Activated CD4-positive, alpha-beta memory T cell treated with anti-CD3 and anti-CD28 coated beads for 36 hours (primary cell): ENCODE measurements at places on chromosomes 1 and 21.

DNA sequence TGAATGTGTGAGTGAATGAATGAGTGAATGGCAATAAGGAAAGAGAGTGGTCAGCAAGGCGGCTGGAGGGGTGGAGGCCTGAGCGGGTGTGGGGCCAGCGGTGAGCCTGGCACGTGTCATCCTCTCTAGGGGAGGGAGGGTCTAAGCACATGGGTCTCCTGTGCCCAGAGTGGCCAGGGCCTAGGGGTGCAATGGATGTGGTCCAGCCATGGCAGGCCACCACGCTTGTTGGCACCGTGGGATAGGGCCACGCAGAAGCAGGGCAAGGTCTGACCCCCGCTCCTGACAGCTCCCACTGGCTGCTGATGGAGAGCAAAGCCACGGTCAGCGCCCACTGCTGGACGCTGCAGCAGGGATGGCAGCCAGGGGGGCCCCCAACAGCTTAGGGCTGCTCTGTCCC is 19.5 kb upstream of the SPSB1 start:
- no peak for DNase-seq

DNA sequence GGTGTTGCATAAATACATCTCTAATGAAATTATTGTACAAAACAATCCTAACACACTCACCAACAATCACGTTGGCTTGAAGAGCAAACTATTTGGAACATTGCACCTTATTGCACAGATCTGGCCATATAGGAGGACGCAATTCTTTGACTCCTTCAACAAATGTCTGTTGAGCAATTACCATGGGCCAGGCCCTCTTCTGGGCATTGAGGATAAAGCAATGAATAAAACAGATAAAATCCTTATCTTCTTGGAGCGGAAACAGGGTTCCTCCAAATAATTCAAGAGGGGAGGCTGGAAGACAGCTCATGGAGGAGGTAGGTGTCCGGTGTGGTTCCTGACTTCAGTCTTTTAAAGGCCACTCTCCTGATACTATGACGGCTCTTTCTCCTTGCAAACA is 43.3 kb downstream of the PAX7 start:
- DNase-seq, result no peak

GRCh38 chr1:111732718-111733117 is 6.5 kb downstream of the INKA2 start:
- DNase-seq, result no peak

- no peak for DNase-seq
These were observed 685.9 kb downstream of the MATN1 start for GRCh38 chr1:30037251-30038118.

DNA sequence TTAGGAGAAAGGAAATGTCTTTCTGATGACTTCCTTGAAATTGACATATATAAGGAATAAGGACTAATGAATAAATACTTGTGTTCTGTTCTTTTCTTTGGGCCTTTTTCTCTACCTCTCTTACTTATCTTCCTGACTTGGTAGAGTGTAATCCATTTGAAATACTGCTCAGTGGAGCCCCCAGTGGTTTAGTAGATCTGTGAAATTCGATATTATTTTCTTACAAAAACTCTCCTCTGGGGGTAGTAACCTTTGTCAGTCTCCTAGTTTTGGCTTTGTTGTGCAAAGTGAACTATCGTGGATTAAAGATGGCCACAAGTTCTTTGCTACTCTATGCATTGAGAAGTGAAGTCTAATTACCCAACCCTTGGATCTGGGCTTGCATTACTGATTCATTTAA is 48.8 kb downstream of the DUSP10 start:
- no peak for DNase-seq

GRCh38 chr1:41682845-41683625 is 198.6 kb upstream of the EDN2 start:
- no peak for DNase-seq

- DNase-seq, result no peak
These were observed 10.1 kb downstream of the CFAP45 start for GRCh38 chr1:159889821-159890252.

DNA sequence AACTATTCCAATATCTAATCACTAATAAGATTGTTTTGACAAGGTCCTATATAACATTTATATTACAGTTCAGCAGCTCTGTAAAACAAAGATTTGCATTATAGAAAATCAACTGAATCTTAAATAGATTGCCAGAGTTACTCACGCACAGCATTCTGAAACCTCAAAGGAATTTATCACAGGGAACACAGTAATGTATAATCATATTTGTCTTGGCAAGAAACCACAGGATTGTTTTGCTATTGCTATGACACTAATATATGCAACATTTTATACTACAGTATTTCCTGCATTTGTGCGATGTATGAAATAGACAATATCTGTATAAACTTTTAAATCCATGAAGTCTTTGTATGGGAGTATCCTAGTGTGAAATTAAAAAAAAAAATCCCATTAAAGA is 101.4 kb downstream of the PLPPR5 start:
- no peak for DNase-seq

DNA sequence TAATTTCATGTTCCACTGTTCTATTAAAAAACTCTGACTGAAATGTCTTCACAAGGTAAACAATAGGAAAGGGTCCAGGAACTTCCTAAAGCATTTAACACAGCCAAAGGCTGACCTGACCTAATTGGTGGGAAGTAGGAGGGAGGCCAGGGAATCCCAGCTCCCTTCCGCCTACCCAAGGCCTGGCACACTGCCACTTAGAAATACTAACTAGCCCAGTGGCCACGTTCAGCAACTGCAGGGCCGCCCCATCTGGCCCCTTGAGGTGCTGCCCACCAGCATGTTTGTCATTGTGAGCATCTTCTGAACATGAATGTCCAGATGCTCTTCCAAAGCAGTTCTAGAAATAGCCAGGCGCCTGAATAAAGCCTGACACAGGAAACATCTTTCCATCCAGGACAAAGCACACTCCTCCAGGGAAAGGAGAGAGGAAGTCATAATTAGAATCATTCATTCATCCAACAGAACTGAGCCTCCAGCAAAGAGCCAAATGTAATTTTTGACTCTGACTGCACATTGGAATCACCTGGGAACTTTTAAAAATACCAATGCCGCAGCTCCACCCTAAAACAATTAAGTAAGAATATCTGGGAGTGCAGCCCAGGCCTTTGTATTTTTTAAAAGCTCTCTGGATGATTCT is 44.6 kb upstream of the BCL9 start:
- DNase-seq, result no peak

DNA sequence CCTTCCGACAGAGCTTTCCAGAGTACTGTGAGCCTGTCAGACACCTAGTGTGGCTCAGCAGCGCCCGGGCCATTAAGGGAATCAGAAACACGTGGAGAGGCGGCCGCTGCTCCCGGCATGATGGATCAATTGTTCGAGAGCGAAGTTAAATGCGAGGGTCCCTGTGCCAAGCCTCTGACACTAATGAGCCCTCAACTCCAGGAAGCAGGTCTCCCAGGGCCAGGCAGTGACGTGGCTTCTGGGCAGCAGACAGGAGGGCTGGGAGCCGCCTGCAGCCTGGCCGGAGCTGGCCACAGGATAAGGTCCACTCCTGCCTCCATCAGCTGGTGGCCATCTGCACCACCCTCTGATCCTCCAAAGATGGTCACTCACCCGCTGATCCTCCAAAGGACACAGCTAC is 67.5 kb upstream of the CLDN14 start:
- DNase-seq, result no peak

GRCh38 chr21:42346866-42347600 is 3.8 kb downstream of the TFF2 start:
- DNase-seq, result no peak

GRCh38 chr21:39673736-39674135 is 61.0 kb downstream of the B3GALT5 start:
- DNase-seq, result no peak

DNA sequence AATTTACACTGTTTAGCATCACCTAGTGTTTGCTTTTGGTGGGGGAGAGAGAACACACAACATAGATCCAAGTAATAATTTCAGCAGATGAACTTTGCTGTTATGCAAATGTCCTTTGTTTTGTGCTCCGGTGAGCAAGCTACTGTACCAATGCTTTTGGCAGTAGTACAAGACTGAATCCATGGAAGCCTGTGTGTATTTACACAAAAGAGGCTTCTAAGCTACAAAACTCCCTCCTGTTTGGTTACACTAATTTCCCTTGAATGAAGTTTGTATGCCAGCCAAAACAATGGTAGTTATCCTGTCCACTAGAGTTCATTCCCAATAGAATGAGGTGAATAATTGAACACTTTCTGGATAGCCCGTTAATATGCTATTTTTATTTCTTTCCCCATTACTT is 320.5 kb downstream of the KCTD3 start:
- no peak for DNase-seq

GRCh38 chr1:206918076-206918475 is 3.7 kb downstream of the FCMR start:
- DNase-seq, result no peak

DNA sequence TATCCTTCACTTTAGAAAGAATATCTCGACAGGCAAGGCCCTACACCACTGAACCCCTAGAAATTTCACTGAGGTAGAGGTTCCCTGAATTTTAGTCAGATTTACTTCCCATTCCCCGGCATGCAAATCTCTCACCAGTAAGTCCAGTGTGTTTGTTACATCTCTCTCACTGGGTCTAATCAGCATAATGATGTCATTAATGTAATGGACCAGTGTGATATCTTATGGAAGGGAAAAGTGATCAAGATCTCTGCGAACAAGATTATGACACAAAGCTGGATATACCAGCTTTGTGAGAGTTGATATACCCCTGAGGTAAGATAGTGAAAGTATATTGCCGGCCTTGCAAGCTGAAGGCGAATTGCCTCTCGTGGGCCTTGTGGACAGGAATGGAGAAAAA is 7.9 kb downstream of the RNU11 start:
- no peak for DNase-seq

DNA sequence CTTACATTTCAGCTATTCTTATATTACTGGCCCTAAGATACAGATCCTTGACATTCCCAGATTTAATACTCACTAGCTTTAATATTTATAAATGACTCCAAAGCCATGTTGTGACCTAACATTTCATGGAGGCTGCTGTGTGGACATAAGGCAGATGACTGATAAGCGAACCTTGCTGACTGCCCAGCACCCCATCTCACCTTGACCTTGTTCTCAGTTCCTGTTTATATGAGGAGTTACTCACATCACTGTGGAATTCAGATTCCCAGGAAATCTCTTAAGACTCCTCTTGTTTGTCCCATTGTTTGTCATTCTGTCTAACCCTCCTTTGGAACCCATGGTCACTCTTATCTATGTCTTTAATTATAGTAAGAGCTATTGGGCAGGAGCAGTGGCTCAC is 21.9 kb downstream of the RAB3B start:
- DNase-seq, result no peak

DNA sequence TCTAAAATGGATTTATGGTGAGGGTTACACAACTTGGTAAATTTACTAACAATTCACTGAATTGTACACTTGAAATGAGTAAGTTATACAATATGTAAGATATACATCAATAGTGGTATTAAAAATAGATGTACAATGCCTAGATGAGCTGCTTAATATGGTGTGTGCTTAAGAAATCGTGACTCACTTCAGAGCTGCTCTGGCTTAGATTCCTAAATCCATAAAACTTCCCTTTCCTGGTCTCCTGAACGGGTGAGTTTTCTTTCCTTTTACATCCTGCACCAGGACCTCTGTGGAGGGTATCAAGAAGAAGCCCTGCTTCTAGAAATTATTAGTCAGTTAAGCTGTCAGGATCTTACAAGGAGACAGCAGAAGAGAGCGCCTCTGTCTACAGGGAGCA is 30.4 kb downstream of the H3-3A start:
- no peak for DNase-seq

- no peak for DNase-seq
These were observed 49.4 kb downstream of the C1orf198 start for GRCh38 chr1:230818901-230819300.

GRCh38 chr1:94798462-94798861 is 21.7 kb upstream of the SLC44A3 start:
- no peak for DNase-seq

GRCh38 chr1:56098946-56099345 is 480.4 kb downstream of the PLPP3 start:
- no peak for DNase-seq

DNA sequence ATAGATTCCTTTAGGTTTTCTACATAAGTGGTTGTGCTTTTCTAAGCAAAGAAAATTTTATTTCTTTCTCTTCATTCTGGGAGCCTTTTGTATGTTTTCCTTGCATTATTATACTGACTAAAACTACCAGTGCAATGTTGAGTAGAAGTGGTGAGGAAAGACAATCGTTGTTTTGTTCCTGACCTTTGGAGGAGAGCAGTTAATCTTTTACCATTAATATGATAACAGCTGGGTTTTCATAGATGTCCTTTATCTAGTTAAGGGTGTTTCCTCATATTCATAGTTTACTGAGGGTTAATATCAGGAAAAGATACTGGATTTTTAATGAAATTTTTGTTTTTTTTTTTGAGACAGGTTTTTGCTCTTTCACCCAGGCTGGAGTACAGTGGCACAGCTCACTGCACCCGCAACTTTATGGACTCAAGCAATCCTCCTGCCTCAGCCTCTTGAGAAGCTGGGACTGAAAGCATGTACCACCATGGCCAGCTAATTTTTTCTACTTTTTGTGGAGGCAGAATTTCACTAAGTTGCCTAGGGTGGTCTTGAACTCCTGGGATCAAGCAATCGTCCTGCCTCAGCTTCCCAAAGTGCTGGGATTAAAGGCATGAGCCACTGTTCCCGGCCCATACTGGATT is 9.0 kb upstream of the KCTD3 start:
- DNase-seq, result no peak

DNA sequence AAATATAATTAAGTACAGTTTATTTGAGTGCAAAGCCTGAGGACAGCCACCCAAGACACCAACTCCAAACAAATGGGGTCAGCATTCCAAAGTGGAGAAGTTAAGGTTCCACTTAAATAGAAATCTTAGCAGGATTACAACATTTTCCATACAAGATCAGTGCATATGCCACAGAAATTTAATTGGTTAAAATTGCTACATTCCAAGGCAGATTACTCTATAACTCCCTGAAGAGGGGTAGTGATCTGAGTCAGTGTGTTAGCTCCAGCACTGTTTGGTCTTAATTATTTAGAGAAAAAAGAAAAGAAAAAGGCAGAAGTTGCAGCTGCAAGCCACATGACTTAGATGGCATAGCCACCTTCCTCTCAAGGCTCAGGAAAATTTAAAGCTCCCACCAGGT is 297.5 kb downstream of the HHIPL2 start:
- no peak for DNase-seq

DNA sequence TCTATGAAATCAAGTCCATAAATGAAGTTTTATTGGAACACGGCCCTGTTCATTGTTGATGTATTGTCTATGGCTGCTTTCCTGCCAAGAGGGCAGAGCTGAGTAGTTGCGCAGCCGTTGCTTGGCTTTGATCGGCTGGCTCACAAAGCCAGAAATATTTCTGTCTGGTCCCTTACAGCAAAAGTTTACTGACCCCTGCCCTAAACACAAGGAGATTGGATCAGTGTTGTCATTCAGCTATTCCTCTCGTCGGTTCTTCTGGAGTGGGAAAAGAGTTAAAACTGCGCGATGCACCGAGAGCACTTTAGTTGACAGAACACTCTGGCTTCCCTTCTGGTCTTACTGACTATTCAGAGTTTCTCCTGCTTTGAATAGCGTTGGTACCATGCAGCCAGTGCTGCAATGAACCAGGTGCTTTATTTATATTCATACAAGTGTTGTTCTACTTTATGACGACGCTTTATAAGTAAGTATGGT is 868 bp downstream of the ZBTB40 start:
- peak; percentile 28 for DNase-seq
